ENCODE measurements at places on chromosomes 16 and 17.
A peak's percentile ranks its signal among the peaks of the same experiment; 100 is the strongest.

DNA sequence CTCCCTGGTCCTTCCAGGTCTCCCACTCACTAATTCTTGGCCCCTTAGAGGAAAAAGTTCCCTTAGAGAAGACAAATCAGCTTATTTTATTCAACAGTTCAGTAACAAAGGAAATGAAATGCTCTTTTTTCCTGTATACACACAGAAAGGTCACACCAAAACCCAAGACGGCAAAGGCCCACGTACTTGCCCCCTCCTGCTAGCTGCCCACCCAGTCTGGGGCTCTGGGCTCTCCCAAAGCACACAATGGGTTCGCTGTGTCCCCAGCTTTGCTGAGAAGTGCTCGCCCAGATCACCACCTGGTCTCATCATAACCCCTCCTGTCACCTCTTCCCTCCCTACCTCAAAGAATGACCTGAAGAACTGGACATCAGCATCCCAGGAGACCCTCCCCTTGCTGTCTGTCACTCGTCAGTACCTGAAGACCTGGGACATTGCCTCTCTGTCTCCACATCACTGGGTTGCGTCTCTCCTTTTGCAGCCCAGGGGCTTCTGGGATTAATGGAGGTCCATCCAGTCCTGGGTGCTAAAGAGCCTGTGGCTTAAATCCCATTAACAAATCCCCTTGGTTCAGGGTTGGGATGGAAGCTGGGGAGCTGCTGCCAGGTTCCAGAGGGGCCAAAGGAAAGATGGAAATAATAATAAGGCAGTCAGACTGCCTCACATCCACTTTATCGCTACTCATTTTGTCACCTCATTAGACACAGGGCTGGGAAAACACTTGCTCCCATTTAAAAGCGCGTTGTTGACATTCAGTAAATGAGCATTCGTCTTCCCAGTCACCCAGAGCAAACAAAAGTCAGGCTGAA, 3.3 kb downstream of the SLC6A4 start:
- DNase-seq = no peak

DNA sequence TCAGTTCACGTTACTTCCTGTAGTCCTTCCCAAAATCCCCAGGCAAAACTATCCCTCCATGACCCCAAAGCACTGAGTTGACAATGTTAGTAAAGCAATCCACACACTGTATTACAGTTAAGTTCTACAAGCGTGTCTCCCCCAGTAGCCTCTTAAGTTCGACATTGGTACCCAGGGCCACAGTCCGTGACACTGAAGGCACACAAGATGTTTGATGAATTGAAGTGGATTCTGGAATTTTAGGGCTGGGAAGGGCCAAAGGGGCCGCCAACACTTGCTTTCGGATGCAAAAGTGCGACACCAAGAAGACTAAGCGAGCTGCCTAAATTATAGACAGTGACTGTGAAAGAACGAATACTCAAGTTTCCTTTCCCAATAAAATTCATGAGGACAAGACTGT, 1.5 kb downstream of the VPS35 start:
- DNase-seq = no peak

GRCh38 chr16:869823-870641, 69.5 kb upstream of the GNG13 start:
- DNase-seq = no peak

- DNase-seq = no peak
Observed at GRCh38 chr16:54200161-54200534, 86.4 kb downstream of the IRX3 start.

- DNase-seq = no peak
Observed at GRCh38 chr17:41917192-41917591, 1.6 kb downstream of the ACLY start.

GRCh38 chr16:86479419-86479818, 30.9 kb upstream of the FOXF1 start:
- DNase-seq = no peak

DNA sequence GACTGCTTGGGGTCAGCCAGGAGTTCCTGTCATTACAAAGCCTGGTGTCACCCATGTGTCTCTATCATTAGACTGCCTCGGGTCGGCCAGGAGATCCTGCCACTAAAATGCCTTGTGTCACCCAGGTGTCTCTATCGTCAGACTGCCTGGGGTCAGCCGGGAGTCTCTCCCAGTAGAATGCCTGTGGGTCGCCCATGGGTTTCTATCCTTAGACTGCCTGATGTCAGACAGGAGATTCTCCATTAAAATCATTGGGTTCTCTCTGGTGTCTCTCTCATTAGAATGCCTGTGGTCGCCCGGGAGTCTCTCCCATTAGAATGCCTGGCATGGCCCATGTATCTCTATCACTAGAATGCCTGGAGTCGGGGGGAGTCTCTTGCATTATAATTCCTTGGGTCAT, 2231.0 kb downstream of the TP53TG3F start:
- DNase-seq = no peak

- no peak for DNase-seq
Observed at GRCh38 chr17:35947156-35947585, 3.7 kb upstream of the LYZL6 start.

DNA sequence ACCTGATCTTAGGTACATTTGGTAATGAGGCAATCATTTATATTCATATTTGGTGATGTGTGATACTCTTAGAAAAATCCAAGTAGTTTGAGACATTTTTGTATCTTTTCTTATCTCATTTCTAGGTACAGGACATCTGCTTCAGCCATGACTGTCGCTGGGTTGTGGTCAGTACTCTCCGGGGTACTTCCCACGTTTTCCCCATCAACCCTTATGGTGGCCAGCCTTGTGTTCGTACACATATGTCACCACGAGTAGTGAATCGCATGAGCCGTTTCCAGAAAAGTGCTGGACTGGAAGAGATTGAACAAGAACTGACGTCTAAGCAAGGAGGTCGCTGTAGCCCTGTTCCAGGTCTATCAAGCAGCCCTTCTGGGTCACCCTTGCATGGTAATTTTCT, 312.2 kb downstream of the BCAS3 start:
- DNase-seq = no peak

- DNase-seq = no peak
Observed at GRCh38 chr16:3999479-4000325, 116.5 kb downstream of the ADCY9 start.

GRCh38 chr17:55743103-55743679, 7.7 kb upstream of the PCTP start:
- DNase-seq = peak; percentile 39

DNA sequence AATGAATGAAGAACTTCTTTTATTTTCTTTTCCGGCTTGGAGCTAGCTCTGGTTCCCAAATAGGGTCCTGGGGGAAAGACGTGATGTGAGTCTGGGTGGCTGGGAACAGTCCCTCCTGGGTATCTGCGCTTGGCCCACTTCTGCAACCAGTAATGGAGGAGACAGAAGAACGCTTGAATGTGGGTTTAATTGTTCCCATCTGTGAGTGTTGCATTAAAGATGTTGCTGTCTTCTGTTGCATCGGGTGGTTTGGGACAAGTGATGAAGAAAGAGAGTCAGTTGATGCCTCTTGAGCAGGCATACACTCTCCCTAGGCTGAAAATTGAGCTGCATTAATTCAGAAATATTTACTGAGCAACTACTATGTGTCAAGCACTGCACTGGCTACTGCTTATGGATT, 511.1 kb downstream of the CDH13 start:
- DNase-seq = no peak

DNA sequence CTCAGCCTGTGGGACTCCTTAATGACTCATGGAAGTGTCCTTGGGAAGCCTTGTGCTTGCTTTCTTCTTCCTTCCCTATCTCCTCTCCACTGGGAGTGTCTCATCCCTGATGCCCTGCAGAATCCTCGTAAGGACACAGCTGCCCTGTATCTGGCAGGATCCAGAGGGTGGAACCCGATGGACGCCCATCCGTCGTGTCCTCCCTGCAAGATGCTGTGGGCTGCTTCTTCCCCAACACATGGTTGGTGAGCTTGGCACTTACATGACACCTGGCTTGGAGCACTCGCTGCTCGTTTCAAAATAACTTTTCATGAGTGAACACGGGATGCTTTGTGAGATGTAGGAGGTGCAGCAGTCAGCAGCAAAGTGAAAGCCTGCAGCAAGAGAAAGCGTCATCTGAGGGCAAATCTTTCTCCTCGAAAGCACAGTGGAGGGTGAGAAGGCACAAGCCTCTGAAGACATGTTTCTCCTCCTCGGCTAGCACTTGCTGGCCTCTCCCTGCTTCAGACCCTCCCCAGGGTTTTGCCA, 3.3 kb downstream of the CCL15 start:
- no peak for DNase-seq

DNA sequence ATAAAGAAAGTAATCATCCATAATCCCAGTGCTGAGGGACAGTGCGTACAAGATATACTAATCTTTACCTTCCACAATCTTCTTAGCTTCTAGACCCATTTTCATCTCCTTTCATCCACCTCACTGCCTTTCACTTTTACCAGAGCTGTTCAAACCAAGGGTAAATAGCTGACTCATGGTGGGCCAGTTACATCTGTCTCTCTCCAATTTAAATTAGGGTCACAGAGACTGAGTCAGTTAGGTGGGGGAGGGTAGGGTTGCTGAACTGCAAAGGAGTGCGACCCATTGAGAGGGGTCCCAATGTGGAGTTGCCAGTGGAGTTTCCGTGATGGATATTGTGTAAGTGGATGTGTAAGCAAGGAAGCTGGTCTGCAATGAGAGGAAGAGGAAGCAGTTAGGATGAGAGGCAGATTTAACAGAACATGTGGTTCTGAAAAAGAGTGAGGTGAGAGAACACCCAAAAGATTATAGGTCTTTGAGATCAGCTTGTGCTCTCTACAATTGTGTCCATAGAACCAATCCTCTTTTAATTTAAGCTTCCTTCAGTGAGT, 83.5 kb downstream of the GP2 start:
- no peak for DNase-seq

DNA sequence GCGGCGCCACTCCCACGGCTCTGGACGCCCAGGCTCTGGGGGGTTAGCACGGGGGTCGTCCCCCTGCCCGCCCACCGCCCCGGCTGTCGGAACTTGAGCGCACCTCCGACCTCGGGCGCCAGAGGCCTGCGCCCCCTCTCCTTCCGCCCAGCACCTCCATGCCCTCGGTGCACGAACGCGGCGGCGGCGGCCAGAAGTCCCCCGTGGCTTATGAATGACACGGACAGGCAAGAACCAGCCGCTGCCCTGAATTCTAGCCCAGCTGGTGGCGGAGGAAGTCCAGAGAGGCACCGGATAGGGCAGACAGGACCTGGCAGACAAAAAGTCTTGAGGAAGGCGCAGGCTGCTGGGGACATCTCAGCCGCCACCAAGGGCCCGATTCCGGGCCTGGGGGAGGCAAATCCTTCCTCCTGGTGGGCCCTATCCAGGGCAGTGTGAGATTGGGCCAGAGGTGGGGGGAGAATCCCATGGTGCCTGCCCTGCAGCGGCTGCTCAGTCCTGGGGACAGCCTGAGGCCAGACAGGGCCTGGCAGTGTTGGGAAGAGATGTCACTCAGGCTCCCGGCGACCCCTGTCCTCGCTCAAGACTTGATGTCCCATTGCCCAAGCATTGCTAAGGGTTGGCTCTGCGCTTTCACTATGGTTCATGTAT, 897 bp upstream of the CYGB start:
- DNase-seq = no peak

DNA sequence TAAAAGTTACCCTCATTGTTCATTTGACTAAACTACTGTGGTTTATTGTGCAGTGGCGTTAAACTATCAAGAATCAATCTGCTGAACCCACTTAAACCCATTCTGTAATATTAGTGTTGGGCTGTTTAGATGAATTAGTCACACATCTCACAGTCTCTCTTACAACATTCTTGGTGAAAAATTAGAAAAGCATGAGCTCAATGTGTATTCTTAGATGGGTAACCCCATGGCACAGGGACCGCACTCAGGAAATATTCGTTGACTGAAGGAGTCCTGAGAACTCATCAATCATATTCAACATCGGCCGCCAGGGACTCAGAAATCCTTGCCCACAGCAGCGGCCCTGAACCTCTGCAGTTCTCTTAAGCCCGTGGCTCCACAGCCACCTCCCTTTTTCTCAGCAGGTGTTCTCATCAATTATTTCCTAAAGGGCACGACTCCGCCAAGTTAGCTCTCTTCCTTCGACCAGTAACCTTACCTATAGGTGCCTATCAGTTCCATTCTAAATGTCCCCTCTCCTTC, 155.6 kb downstream of the STX8 start:
- no peak for DNase-seq

GRCh38 chr17:36524428-36524876, 10.2 kb downstream of the MYO19 start:
- no peak for DNase-seq

GRCh38 chr17:42853004-42853403, 2.0 kb downstream of the AOC3 start:
- DNase-seq = no peak

DNA sequence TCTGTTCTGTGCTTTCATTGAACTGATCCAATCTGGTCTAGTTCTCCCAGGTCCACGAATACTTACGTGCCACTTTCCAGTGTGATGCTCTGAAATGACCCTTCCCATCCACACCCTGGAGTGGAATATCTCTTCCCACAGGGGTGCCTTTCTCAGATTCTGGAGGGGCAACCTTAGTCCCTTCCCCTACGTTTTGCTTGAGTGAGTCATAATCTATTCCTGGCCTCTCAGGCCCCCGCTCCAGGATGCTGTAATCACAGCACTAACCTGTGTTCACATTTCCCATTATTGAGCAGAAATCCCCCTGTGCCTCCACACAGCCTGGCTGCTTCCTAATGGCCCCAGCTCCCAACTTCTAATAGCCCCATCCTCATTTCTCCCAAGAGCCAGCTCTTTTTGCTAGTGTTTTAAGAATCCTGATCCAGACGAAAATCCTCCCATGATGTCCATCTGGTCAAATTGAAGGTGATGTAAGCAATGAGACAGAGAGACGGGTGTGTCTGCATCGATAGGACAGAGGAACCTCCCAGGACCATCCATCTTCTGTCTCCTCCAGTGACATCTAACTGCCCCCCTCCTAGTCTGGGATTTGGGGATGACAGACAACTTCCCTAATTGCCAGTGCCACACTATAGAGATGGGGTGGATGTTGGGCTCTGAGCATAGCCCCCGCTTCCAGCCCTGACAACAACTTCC, 164.0 kb upstream of the MAF start:
- no peak for DNase-seq

DNA sequence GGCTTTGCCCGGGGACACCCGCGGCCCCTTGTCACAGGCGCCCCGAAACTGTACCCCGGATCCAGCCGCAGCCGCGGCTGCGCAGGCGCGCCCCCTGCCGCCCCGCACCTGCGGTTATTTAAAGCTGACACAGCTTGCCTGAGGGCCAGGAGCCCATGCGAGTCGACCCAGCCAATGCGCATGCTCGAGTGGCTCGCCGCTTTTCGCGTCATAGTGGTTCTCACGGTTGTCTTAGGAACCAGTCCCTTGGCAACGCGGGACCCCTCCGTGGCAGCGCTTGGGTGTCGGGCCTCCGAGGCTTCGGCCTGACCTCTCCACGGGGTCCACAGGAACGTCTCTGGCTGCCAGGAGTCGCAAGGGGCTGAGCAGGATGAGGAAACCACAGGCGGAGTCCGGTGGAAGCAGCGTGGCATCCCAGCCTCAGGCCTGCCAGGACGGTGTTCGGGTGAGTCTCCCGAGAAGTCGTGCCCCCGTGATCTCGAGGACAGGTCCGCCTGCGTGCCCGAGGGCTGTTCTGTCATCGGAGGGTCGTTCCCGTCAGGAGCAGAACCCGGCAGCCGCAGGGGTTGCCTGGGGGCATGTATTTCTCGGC, 716.9 kb downstream of the KCNJ18 start:
- DNase-seq = no peak
